ENCODE measurements at places on chromosomes 5 and 9.
A peak's percentile ranks its signal among the peaks of the same experiment; 100 is the strongest.

- DNase-seq, result peak; percentile 4
These were observed 10.0 kb downstream of the MARCHF11 start for GRCh38 chr5:16169550-16169949.

DNA sequence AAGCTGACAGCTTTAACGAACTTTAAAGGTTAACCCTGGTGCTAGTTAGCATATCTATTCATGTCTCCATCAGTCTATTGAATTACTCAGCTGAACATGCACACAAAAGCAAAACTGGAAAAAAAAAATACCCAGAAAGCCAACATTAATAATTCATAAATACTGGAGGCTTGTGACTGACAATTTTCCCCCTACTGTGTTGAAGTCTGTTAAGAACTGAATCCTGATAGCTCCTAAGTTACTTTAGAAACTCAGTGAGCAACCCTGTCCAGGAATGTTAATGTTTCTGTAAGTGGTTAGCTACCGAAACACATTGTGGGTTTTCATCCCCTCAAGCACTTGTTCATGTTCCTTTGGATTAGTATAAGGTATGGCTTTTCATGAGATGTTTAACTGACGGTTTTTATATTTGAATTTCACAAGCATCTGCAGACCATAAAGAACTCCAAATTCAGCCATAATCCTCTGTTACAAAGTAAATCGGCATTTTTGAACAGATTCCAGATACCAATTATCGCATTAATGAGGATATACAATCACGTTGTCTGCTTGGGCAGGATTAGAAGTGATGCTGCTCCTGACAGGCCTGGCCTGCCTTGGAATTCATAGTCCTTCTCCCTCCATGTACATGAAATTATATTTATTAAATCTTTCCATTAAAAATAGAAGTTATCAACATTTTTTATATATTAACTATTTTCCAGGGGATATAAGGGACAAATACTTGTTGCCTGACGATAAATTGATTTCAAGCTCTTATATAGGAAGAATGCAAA lies 331.2 kb downstream of the TLE4 start:
- DNase-seq, result no peak

- DNase-seq, result peak; percentile 21
These were observed 79.1 kb downstream of the LHFPL2 start for GRCh38 chr5:78569441-78569840.

GRCh38 chr9:110886832-110887231 lies 151.4 kb downstream of the LPAR1 start:
- DNase-seq, result no peak

- no peak for DNase-seq
These were observed 213.8 kb downstream of the FAM114A2 start for GRCh38 chr5:153824909-153825308.

GRCh38 chr5:150139334-150139733 lies 16.3 kb downstream of the PDGFRB start:
- DNase-seq, result peak; percentile 75

DNA sequence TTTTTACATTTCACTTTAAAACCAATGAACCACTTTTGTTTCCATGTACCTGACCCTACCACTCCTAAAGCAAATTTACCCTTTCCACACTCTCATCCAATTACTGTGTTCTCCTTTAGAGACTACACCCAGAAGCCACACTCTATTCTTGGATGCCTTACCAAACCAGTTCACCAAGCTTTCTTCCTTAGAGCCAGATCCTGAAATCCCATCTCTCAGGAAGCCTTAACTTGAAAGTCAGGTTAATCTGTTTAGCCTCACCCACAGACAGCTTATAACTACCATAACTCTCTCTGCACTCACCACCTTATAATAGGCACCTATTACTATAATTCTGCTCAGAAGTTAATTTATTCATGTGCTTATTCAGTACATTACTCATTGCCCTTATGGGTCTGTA lies 4.3 kb downstream of the CSNK1A1 start:
- no peak for DNase-seq

DNA sequence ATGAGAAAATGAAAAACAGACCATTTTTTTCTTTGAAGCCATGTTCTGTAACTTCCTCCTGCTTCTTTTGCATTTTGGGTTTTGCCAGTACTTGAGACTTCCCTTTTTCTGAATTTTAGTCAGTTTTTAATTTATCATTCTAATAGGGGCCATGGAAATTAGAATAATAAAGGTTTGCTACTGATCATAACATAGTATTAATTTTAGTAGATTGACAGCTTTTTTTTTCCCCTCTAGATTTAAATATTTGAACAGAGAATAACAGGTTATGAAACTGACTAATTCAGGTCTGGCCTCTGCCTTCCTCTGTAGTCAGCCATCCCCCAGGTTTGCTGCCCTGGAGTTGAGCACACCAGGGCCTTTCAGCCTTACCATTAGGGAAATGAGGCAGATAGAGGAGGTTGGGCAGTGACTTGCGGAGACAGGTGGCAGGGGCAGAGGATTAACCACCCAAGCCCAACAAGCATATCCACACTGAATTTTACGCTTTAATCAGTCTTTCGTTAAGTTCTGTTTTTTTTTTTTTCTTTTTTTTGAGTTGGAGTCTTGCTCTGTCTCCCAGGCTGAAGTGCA lies 80.1 kb upstream of the TNFAIP8 start:
- no peak for DNase-seq

- no peak for DNase-seq
These were observed 34.2 kb upstream of the CHD1 start for GRCh38 chr5:98963019-98963418.

DNA sequence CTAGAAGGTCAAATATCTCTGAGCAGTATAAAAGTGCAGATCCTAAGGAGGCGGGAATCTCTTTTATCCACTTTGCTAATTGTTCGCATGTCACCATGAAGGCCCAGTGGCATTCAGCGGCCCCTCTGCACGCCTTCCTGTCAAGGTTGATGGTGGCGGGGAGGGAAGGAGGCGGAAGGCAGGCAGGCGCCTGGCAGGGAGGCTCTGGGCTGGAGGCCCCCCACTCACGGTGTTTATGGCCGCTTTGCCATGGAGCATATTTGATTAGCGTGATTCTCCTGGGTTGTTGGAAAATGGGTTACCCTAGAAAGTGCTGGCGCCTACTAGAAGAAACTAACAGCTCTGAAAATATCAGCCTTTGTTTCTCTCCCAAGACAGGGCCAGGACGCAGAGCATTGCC lies 209.6 kb downstream of the FSTL4 start:
- no peak for DNase-seq

DNA sequence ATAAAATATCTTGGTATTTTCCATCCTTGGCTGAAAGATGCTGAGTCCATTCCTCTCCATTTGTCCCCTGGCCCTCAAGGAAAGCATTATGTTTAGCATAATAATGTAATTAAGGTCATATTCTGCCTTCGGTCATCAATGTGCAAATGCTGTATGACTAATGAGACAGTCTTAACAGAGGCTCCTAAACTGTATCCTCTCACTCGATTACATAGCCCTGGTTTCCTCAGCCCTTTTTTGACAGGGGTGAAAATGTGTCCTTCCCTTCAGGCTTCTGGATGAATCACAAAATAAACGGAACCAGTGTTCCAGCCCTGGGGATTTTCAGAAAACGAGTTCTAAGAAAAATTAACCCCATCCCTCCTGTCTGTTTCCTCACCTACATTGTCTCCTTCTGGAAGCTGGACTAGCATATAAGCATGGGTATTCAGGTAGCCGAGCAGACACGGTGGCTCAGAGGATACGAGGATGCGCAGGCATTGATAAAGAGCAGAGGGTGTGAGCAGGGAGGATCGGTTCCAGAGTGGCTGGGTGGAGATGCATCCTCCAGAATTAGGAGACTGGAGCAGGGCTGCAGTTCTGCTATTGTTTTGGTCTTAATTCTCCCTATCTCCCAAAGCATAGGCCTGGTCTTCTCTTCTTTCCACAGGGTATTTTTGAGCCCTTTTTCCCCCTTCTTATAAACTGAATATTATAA lies 742.9 kb downstream of the TLR4 start:
- no peak for DNase-seq

GRCh38 chr5:170464280-170465127 lies 39.3 kb upstream of the KCNIP1 start:
- DNase-seq, result no peak

DNA sequence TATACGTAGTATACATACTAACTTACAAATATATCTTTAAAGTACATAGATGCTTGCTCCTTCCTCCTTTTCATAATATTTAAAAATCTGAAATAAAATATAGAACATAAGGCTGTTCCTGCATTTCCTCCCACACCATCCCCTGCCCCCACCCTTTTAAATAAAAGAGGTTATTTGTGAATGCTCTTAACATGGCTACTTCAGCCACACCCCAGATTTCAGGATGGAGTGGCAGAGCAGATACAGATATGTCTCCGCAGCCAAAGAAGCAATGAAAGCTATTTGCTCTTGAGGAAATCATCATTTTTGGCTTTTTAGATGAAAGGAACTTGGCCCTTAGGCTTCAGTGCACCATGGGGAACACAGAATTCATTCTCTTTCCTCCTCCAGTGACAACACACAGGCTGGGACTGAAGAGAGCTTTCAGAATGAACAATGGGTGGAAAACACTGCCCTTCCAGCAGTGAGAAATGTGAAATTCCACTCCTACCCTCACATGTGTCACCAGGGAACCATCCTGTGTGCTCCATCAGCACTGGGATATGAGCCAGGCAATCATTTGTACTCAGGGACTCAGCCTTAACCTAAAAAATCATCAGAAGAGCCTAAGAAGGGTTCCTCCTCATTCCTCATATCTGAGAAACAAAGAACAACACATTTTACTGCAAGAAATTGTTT lies 134.3 kb downstream of the PPP2R2B start:
- DNase-seq, result peak; percentile 32

DNA sequence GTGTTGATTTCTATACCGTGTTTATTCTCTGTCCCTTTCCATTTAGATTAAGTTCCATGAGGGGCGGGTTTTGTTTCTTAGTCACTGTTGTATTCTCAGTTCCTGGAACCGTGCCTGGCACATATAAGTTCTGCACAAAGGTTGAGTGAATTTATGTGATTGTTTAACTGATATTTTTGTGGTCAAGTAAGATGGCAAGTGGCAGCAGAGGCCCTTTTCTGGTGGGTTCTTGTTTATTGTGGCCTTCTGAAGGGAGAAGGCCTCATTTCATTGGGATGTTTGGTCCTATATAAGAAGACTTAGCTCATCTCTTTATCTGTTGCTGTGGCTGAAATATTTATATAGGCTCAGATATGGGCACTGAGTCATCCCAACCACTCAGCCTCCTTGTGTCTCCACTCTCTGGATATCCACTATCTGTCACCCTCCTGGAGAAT lies 262.5 kb downstream of the PSAT1 start:
- DNase-seq, result no peak

DNA sequence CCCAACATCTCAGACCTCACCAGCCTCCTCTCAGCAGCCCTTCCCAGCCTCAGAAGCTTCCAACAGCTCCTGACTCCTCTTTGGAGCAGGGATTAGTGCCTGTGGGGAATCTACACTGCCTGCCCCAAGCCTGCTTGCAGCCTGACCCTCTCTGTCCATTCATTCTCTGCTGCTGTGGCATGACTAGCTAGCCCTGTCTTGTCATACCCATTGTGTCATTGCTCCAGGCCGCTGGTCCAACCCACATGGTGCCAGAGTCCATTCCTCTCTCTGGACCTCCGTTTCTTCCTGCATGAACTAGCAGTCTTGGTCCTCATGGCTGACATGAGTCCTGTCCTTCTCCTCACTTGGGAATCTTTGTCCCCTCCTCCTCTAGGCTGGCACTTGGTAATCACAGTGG lies 12.8 kb upstream of the RXRA start:
- no peak for DNase-seq

DNA sequence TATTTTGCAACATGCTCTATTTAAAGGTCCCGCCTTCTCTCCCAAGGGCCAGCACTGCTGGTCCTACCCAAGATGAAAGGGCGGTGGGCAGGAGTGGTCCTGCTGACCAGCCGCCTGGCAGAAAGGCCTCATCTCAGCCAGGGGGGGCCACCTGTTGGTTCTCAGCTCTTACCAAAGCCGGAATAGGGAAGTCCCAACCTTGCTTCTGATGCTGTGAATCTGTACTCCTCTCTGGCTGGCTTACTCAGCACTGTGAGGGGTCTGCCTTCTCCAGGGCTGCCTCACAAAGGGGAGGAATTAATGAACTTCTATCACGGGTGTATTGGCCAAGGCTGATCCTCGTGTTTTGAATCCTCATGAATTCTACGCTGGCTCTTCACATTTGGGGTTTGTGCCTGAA lies 13.6 kb upstream of the FAM240B start:
- DNase-seq, result no peak

- DNase-seq, result no peak
These were observed 271.3 kb downstream of the ZSWIM6 start for GRCh38 chr5:61603211-61603908.

All from kidney glomerular epithelial cell (primary cell).